BE2C (cell line): ENCODE measurements at places on chromosomes 1 and 21.
A peak's percentile ranks its signal among the peaks of the same experiment; 100 is the strongest.

DNA sequence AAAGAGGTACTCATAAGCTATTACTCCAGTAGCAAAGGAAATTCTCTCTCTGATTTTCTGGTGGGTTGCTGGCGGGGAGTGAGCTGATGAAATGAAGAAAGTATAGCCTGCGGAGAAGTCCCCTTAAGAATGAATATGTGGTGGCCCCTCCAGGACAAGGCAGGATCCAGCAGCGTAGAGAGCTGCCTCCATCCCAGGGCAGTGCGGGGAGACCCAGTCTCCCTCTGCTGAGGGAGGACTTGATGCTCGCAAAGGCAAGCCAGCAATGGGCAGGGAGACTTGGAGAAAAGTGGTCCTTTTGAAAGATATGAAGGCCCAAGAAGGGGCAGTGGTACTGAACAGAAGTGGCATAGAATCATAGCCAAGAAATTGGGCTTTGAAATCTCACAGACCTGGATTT, 106.0 kb upstream of the SLC44A3 start:
- no peak for DNase-seq

DNA sequence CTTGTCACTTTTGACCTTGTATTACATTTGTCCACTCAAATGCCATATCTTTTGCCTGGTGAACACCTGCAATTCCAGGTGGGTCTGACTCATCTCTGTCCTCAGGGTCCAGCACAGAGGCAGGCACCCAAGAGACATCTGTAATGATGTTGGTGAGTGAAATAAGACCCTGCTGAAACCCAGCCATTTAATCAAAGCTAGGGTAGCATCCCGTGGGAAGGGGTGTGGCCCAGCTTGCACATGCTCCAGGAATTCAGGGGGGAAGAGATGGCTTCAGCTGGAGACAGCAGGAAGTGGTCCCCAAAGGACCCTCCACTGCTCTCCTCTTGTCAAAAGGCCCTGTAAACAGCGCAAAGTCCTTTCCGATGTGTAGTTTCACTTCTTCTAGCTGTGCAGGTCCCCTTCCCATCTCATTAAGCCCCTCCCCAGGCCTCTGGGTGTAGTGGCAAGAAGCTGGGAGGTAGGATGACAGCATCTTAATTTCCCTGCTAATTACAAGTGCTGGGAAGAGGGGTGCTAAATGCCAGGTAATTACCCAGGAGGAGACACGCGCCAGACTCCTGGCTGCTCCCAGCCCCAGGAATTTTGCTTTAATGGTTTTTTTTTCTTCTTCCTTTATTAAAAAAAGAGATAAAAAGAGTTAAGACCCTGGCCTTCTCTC, 54.4 kb upstream of the TRABD2B start:
- DNase-seq = no peak

DNA sequence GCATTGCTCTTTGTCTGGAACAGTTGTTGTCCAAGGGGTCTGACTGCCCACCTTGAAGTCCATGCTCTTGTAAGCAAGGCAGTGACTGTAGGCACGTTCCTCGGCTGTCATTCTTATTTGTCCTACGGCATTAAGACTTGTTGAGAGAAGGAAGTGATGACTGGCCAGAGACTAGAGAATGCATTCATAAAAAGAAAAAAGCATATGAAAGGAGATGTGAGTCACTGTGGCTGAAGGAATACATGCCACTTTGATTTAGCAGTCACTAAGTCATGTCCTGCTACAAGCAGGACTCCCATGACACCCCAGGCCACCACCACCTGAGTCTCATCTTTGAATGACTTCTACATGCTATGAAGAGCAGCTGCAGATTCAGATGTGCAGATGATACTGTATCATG, 50.5 kb downstream of the CNN3 start:
- no peak for DNase-seq

- peak; percentile 67 for DNase-seq
Observed at GRCh38 chr1:229664133-229664689, 38.2 kb downstream of the URB2 start.

- DNase-seq = no peak
Observed at GRCh38 chr1:121418369-121419049, 233.7 kb downstream of the SRGAP2C start.

GRCh38 chr1:237031480-237031879, 10.5 kb upstream of the RYR2 start:
- DNase-seq = no peak

- DNase-seq = no peak
Observed at GRCh38 chr21:25360593-25360992, 246.7 kb downstream of the MRPL39 start.

GRCh38 chr1:159960721-159961381, 6.8 kb upstream of the SLAMF9 start:
- DNase-seq = no peak
